ENCODE measurements at places on chromosomes 7 and 10. TPM values are rescaled to one million over a fixed set of nuclear protein-coding genes. Genes with fewer than 3 reads are reported as not detected.

The ADAMTS14 gene
- total RNA-seq: not detected

The BMS1 gene
- total RNA-seq: 19.9 TPM

The DGKB gene
- total RNA-seq: not detected

- no peak for DNase-seq
These were observed 20.0 kb downstream of the ABCB1 start for GRCh38 chr7:87580636-87581035.

DNA sequence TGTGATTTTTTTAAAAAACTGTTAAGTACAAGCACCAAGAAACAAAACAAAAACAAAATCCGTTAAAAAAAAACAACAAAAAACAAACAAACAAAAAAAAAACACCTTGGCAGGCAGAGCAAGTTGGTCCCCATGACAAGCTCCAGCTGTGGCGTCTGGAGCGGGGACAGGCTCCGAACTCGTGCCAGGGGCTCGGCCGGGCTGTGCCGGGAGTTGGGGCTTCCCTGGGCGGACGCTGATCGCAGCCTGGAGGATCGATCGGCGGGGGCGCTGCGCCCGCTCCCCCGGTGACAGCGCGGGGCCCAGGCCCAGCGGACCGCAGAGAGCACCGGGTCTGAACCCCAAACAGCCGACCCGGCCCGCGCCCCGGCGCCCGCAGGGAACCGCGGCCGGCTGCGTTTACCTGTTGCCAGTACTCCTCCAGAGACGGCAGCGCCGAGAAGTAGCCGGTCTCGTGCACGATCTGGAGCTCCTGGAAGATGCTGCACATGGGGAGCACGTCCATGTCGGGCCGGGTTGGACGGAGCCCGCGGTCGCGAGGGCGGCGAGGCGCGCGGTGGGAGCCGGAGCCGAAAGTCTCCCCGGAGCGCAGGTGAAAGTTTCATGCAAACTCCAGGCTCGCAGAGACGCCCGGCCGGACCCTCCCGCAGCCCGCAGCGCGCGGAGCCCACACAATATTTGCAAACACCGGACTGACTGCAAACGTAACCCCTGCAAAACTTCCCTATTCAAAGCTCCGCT, at the start of gene KLF6:
Gene KLF6 (minus strand): TSS at position 700 of the 741 bp plus-strand sequence. CDS start 195 bp downstream, at position 505.
- DNase-seq: peak; percentile 65

DNA sequence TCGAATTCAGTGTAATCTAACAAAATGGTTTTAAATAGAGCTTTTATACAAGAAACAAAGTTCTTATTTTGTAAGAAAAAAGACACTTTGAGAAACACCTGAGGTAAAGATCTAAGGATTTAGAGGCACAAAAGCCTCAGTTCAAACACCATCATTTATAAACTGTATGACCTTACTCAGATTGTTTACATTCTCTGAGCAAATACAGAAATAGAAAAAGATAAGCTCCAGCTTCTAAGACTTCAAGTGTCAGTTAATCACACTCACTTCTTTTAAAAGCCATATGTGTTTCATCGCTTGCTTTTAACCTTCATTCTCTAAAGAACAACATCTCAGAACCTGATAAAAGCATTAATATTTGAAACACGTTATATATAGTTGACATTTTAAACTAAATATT, 27.9 kb downstream of the CADPS2 start:
- DNase-seq: no peak

DNA sequence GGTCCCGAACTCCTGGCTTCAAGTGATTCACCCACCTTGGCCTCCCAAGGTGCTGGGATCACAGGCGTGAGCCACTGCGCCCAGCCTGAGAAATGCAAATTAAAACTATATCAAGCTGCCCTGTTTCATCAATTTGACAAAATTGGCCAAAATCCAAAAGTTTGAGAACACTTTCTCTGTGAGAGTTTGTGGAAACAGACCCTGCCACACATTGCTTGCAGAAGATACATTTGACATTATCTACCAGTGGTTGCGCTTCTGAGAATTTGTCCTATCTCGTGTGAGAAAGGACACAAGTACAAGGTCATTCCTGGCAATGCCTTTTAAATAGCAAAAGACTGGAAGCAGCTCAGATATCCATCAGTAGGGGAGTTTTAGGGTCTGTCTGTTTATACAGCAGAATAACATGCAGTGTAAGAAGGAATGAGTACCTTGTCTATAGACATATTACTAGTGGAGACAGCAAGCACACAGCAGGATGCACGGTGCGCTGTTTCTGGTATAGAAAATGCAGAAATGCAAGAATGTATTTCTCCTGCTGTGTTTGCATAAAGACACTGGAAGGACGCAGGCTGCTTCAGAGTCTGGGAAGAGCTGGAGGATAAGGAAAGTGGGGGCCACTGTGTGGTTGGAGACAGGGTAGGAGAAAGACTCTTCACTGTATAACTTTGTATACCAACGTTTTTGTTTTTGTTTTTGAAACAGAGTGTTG, 4.3 kb downstream of the LHPP start:
- DNase-seq: no peak

DNA sequence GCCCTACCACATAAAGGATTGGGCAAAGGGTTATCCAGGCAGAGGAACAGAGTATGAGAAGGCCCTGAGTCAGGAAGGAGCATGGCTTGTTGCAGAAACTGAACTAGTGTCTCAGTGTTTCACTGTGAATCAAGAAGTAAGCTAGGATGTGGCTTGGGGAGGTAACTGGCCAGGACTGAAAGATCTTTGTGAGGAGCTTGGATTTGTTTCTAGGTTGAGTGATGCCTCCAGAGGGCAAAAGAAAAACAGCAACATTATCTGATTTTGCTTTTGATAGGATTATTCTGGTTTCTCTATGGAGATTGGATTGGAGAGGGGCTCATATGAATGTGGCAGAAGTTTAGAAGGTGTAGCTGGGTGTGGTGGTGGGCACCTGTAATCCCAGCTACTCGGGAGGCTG, 137.9 kb upstream of the HDAC9 start:
- DNase-seq: no peak

DNA sequence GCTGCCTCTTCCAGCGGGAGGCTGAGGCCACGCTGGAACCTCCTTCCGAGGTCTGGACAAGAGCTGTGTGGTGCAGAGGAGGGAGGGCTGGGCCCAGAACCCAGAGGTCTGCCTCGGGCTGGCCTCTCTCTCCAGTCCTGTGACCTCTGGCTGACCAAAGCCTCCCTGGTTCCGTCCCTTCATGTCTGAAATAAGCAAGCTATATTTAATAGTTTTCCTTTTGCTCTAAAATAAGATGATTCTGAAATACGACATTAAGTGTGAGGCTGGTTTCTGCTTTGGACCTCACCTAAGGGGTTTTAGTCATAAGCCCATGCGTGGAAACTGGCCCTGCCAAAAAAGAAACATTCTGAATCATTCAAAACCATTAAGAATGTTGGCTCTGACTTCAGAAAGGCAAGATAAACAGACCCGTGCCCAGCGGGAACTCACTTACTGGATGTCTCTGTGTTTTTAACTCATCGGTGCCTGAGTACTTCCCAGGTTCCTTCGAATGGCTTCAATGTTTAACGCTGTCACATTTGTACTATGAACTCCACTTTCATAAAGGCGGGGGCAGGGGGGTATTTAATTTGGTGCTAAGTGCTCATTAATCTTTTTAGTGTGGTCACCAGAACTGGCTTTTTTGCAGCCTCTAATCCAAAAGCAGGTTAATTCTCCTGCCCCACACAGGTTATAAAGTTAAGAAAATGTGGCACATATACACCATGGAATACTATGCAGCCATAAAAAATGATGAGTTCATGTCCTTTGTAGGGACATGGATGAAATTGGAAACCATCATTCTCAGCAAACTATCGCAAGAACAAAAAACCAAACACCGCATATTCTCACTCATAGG, 157.5 kb upstream of the KLF14 start:
- no peak for DNase-seq

DNA sequence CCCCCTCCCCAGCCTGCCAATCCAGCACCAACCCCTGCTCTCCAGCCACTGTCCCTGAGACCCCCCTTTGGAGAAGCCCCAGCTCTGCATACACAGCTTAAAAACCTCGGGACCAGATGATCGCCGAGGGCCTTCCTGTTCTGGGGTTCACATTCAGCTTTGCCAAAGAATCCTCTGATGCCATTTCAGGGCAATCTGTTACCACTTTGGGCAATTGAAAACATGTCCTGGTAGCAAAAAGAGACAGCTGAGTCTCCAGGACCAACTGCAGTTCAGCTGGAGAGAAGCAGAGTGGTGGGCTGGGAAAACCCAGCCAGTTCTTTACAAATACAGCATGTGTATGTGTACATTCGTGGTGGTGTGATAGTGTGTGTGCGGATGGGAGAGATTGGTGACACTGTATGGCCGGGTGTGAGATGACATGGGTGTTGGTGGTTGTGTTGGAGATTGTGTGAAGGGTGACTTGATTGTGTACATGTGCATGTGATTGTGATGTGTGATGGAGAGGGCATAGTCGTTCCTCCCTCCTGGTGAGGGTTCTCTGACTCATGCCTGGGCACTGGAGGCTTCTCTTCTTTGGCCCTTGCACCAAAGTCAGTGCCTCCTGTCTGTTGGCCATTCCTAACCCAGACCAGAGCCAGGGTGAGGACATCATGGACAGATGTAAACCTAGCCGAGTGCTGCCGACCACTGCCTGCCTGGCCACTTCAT, 48.5 kb upstream of the AQP1 start:
- DNase-seq: no peak

GRCh38 chr7:85001495-85002345, 185.1 kb downstream of the SEMA3D start:
- DNase-seq: no peak

The TMEM176A gene
- 0.35 TPM for total RNA-seq

- no peak for DNase-seq
These were observed 178.2 kb downstream of the RAPGEF5 start for GRCh38 chr7:22178735-22179134.

DNA sequence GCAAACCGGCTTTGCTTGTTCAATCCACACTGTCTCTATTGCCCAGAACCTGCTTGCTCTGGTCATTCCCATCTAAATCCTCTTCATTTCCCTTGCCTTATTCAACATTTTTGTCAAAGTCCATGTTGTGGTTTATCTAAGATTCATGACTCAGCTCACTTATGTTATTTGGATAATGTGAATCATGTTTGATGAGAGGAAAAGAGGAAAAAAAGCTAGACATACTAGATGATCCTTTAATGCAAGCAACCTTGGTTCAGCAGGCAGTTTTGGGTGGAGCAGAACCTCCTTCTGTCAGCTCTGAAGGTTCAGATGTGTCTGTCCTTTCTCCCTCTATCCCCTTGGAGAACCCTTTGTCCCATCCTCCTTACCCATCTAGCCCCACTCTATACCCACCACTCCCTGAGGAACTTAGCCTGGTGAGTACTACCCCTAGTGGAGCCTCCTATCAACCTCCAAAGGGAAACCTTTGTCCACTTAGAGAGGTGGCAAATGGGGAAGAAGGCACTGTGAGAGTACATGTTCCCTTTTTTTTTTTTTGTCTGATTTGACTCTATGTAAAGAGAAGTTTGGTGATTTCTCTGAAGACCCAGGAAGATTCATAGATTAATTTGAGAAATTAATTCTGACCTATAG, 2.1 kb upstream of the SAMD9L start:
- DNase-seq: no peak

- no peak for DNase-seq
These were observed 37.9 kb downstream of the HBP1 start for GRCh38 chr7:107206706-107207105.

The FAM24B gene
- 12.7 TPM for total RNA-seq

Data from CD8-positive, alpha-beta T cell (primary cell).